Dermis microvascular lymphatic vessel endothelial cell (primary cell): ENCODE measurements at places on chromosomes 1 and 21.

DNA sequence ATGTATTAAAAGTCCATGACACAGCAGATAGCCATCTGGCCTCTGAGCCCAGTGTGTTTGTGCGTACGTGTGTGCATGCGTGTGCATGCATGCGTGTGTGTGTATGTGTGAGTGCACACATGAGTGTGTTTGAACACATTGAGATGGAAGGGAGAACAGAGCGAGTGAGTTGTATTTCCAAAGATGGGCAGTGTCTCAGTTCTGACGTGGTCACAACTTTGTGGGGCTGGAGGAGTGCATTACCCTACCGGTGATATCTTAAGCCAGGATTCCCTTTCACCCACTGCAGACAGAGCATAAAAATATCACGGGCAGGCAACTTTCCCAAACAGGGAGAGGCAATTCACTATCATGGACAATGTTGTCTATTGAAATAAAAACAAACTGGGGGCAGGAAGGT, 27.8 kb downstream of the IRF2BP2 start:
- DNase-seq: no peak

DNA sequence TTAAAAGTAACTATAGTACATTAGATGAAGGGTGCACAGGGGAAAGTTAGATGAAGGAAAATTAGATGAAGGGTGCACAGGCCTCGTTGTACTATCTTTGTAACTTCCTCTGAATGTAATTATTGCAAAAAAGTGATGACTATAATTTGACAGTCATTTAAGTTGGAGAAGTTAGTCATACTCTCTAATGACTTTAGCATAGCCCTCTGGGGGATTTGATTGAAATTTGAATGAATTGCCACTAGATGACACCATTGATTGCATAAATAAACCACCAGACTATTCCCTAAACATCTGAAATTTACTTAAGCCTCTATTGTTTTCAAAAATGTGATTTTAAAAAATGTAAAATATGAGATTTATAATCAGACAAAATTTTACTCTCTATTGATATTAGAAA, 102.6 kb downstream of the TPR start:
- DNase-seq: no peak

GRCh38 chr1:99305626-99306025, 41.3 kb downstream of the PLPPR4 start:
- DNase-seq: no peak

- DNase-seq: peak; percentile 54
These were observed 23.2 kb upstream of the QSOX1 start for GRCh38 chr1:180131510-180131909.

DNA sequence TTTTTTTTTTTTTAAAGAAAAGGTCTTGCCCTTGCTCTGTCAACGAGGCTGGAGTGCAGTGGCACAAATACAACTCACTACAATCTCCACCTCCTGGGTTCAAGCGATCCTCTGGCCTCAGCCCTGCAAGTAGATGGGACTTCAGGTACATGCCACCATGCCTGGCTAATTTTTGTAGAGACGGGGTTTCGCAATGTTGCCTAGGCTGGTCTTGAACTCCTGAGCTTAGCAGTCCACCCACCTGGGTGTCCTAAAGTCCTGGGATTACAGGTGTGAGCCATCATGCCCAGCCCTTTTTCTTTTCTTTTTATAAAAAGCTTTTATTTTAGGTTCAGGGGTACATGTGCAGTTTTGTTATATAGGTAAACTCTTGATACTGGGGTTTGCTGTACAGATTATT, 47.2 kb downstream of the TLR5 start:
- no peak for DNase-seq

GRCh38 chr1:2564006-2564814, 8.0 kb downstream of the TNFRSF14 start:
- DNase-seq: no peak

DNA sequence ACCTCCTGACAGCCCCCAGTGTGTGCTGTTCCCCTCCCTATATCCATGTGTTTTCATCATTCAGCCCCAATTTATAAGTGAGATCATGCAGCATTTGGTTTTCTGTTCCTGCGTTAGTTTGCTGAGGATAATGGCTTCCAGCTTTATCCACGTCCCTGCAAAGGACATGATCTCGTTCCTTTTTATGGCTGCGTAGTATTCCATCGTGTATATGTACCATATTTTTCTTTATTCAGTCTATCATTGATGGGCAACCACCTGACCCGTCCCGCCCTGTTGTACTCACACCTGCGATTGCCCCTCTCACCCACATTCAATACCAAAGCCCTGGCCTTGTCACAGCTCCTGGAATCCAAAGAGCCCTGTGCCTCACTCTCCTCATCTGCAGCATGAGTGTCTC, 6.2 kb upstream of the ZNF670 start:
- no peak for DNase-seq

DNA sequence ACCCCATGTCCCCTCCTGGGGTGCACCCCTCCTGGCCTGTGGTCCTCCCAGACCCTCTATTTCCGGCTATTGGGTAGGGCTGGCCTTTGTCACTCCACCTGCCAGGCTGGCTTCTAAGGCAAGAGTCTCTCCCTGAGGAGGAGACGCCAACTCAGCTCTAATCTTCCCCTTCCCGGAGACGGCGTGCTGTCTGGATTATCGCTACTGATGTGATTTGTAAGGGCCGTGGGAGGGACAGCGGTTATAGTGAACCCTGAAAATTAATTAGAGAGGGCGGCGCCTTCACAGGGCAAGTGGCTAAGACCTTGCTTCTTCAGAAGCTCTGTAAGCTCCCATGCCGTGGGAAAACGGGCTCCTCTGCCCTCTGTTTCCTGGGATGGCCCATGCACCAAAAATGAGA, 207.0 kb upstream of the VAMP3 start:
- DNase-seq: no peak

- DNase-seq: no peak
These were observed 37.8 kb upstream of the S1PR1 start for GRCh38 chr1:101198842-101199636.

- DNase-seq: no peak
These were observed 15.1 kb downstream of the PEA15 start for GRCh38 chr1:160220301-160220700.

- no peak for DNase-seq
These were observed 27.4 kb downstream of the RAD54L start for GRCh38 chr1:46275030-46275337.

DNA sequence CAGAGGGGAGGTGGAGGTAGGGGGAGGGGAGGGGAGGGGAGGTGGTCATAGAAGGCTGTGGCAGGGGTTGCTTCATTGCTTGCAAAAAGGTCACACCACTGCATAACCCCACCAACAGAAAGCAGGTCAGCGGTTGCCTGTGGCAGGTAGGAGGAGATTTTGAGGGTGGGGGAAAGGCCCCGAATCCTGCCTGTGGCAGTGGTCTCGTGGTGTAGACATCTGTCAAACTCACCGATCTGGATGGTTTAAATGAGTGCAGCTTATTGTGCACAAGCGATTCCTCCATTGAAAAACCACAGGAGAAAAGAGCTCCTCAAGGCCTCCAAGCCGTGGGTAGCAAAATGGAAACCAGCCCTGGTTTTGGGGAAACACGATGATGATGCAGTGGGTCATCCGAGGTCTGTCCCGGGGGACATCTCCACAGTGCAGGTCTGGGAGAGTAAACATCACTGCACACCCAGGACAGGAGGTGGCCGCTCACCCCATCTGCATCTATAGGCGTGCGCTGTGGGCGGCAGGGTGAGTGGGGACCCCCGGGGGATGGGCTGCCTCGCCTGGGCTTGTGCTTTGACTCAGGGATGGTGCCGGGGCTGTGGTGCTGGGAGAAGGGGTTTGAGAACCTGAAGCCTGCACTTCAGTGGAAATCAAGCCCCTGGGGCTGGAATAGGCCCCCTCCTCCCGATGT, 112.3 kb downstream of the CRYAA start:
- DNase-seq: no peak
